Tibial nerve (tissue), 4 donors: ENCODE measurements at places on chromosomes 12 and 14. TPM values are rescaled to one million over a fixed set of nuclear protein-coding genes. Genes with fewer than 3 reads are reported as not detected.

Gene RPS6KL1
- 4.2 TPM for total RNA-seq

GRCh38 chr12:19964549-19964948 lies 403.8 kb upstream of the PDE3A start:
- DNase-seq, result no peak
- H3K4me3 ChIP-seq, result no peak overlapping the region
- H3K36me3 ChIP-seq, result no peaks in the 10 kb centered on the region

Gene SUDS3
- total RNA-seq, result 77.6 TPM

Gene C14orf180
- total RNA-seq, result 8.4 TPM

Gene SMCO3
- 10.5 TPM for total RNA-seq

DNA sequence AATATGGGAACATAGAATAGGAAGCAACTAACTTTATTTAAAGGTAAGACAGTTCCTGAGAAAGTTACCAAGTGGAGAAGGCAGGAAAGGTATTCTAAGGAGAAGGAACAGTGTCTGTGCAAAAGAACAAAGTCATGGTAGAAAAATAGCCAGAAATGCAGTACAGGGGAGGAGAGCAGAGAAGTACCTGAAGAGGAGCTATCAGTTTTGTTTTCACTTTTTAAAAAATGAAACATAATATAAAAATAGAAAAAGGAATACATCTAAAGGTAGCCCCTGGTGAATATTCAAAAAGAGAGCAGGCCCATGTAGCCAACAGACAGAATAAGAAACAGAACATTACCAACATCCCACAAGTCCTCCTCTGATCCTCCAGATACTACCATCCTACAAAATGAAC lies 408.7 kb downstream of the ADAMTS20 start:
- H3K36me3 ChIP-seq, result no peaks in the 10 kb centered on the region
- H3K27me3 ChIP-seq, result no peaks in the 10 kb centered on the region
- DNase-seq, result no peak
- H3K27ac ChIP-seq, result no peak overlapping the region
- no peak overlapping the region for H3K4me3 ChIP-seq
- H3K4me1 ChIP-seq, result no peaks in the 10 kb centered on the region

Gene NFATC4
- total RNA-seq, result 119 TPM

DNA sequence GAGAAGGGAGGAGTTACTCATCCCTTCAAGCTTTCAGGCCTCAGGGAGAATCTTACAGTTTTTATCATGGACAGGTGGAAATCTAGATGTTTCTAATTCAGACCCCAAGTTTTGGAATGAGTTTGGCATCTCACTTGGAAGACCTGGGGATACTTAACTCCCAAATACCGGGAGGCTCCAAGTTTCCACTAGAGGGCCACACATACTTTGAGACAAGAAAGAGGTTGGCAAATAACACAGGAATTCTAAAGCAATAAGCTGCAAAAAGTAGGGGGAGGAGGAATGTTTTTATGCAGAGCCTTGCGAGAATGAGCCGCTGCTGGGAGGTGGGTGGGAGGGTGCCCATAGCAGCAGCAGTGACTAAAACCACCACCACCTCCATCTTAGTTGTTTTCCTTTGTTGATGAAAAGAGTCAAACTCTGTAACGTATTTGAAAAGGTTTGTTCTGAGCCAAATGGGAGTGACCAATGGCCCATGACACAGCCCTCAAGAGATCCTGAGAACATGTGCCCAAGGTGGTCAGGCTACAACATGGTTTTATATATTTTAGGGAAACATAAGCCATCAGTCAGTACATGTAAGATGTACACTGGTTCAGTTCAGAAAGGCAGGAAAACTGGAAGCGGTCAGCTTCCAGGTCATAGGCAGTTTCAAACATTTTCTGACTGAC lies 34.2 kb upstream of the RNASE1 start:
- no peaks in the 10 kb centered on the region for H3K4me1 ChIP-seq
- H3K27me3 ChIP-seq, result no peaks in the 10 kb centered on the region
- no peaks in the 10 kb centered on the region for H3K36me3 ChIP-seq
- no peak for DNase-seq

GRCh38 chr12:27572486-27573255 lies 48.7 kb downstream of the PPFIBP1 start:
- no peaks in the 10 kb centered on the region for H3K36me3 ChIP-seq
- H3K4me3 ChIP-seq, result no peak overlapping the region
- DNase-seq, result no peak
- H3K27me3 ChIP-seq, result no peaks in the 10 kb centered on the region
- peak overlapping the region; percentile 9 for H3K27ac ChIP-seq

Gene KRT75
- not detected for total RNA-seq

- no peak for DNase-seq
- no peak overlapping the region for H3K4me3 ChIP-seq
- no peaks in the 10 kb centered on the region for H3K27me3 ChIP-seq
- H3K4me1 ChIP-seq, result no peaks in the 10 kb centered on the region
- no peaks in the 10 kb centered on the region for H3K36me3 ChIP-seq
Measured at GRCh38 chr12:17640615-17641014, 449.4 kb downstream of the RERGL start.

DNA sequence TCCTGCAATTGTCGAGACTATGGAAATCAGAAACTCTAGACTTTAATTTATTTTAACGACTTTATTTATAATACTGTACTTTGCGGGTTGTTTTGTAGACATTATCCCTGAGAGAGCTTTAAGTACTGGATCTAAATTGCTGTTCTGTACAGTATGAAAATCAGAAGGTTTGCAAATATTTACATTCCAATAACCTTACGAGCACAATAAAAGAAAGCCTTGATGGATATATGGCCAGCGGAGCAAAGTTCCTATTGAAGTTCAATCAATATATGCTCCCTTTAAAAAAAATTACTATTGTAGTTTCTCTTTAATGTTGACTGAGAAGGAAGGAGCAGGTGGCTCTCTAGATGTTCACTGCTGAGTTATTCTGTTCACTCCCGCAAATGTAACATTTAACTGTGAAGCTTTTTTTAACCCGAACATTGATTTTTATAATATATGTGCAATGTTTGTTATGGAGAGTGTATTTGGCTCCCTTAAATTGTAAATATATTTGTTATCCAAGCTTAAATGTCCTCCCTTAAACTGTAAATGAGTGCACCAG lies 235.3 kb downstream of the PLCZ1 start:
- DNase-seq, result no peak
- no peaks in the 10 kb centered on the region for H3K27me3 ChIP-seq
- H3K36me3 ChIP-seq, result no peaks in the 10 kb centered on the region

Gene PCK2
- 35.4 TPM for total RNA-seq

GRCh38 chr14:65849558-65849957 lies 437.0 kb downstream of the FUT8 start:
- no peaks in the 10 kb centered on the region for H3K4me1 ChIP-seq
- H3K27me3 ChIP-seq, result no peaks in the 10 kb centered on the region
- no peak overlapping the region for H3K27ac ChIP-seq

Gene TBX5
- total RNA-seq, result not detected

GRCh38 chr12:39883411-39883810 lies 222.5 kb downstream of the SLC2A13 start:
- DNase-seq, result no peak
- H3K27ac ChIP-seq, result no peak overlapping the region
- H3K27me3 ChIP-seq, result no peaks in the 10 kb centered on the region
- H3K36me3 ChIP-seq, result no peaks in the 10 kb centered on the region
- no peak overlapping the region for H3K4me3 ChIP-seq
- H3K4me1 ChIP-seq, result no peaks in the 10 kb centered on the region

- no peaks in the 10 kb centered on the region for H3K27me3 ChIP-seq
- no peaks in the 10 kb centered on the region for H3K4me1 ChIP-seq
- no peaks in the 10 kb centered on the region for H3K36me3 ChIP-seq
- no peak overlapping the region for H3K4me3 ChIP-seq
Measured at GRCh38 chr12:15868186-15868585, 14.0 kb upstream of the STRAP start.

Gene CLEC4E
- total RNA-seq, result 9.2 TPM

DNA sequence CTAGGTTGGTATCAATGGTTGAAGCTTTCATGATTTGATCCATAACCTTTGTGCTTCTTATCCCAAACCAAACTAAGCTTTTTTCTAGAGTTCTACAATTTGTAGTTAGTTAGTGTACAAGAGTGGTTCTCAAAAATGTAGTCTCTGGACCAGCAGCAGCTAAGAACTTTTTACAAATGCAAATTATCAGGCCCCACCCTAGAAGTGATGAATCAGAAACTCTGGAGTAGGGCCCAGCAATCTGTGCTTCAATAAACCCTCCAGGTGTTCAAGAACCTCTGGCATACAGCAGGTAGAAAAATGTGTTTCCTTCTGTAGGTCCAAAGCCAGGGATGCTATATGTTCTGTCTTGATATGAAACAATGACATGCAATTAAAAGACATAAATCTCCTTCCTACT lies 26.1 kb upstream of the ACTR6 start:
- H3K27me3 ChIP-seq, result no peaks in the 10 kb centered on the region
- H3K4me3 ChIP-seq, result no peak overlapping the region
- H3K27ac ChIP-seq, result no peak overlapping the region
- DNase-seq, result no peak
- H3K36me3 ChIP-seq, result no peaks in the 10 kb centered on the region
- no peaks in the 10 kb centered on the region for H3K4me1 ChIP-seq

DNA sequence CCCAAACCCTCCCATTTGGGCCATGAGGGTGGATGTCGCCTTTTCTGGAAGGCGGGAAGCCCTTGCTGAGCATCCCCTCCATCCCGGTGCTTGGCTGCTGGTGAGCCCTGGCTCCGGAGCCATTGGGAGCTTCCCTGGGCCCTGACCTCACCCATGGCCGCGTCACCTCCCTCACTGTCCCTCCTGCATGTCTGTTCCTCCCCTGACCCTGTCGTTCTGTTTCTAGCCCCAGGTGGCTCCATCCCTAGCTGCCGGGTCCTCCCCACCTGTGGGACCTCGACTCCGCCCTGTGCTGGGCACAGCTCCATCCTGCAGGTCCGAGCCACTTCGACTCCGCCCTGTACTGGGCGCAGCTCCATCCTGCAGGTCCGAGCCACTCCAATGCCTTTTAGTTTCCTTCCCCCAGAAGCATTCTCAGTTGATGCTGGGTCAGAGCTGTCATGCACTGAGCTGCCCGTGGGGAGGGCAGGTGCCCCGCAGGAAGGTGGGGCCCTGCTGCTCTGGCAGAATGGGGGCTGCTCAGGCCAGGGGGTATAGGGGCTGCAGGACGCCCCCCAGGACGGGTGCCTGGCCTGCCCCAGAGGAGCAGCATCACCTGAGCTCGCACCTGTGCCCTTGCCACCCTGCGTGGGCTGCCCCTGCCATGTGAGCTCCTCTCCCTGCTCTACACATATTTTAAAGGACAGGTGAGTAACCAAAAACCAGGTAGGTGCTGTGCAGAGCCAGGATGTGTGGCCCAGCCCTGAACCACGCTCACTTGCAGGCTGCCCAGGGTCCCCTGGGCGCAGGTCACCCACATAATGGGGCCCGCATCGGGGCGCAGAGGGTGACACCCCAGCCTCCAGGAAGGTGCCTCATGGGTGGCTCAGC lies 19.0 kb downstream of the NOC4L start:
- no peaks in the 10 kb centered on the region for H3K27me3 ChIP-seq
- no peak for DNase-seq
- H3K4me3 ChIP-seq, result no peak overlapping the region

DNA sequence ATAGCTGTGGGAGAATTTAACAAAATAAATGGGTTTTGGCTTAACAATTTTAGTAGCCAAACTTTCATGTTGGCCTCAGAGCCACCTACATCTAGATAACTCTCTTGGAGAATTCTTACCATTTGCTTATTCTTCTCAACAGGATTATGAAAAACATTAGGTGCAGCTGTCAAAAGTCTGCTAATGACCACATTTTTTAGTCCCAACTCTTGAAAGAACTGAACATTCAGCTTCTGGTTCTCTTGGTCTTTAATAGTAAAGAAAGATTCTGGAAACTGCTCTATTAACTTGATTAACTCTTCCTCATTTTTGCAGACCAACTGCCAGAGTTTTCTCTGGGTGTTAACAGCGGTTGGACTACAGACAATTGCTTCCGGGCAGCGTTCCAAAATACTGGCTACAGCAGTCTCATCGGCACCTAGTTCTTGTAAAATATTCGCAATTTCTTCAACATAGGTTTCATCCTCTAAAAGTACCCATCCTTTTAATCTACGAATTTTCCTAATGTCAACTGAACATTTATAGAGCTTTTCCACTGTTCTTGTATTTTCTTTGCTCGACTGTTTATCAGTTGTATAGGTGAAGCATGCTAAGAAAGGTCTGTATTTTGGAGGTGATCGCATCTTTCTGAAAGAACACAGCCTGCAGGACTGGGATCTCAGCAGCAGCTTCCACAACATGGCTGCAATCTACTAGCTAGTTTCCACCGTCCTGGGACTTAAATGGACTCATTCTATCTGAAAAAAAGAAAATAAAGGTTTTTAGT lies 8.7 kb downstream of the MTERF2 start:
- no peaks in the 10 kb centered on the region for H3K27me3 ChIP-seq
- H3K4me1 ChIP-seq, result no peaks in the 10 kb centered on the region
- no peak overlapping the region for H3K4me3 ChIP-seq
- H3K27ac ChIP-seq, result no peak overlapping the region
- H3K36me3 ChIP-seq, result no peaks in the 10 kb centered on the region

- no peaks in the 10 kb centered on the region for H3K27me3 ChIP-seq
- H3K4me1 ChIP-seq, result peaks cover 38% of the 10 kb centered on the region
- H3K4me3 ChIP-seq, result no peak overlapping the region
- DNase-seq, result no peak
- H3K36me3 ChIP-seq, result no peaks in the 10 kb centered on the region
- H3K27ac ChIP-seq, result peak overlapping the region; percentile 37
Measured at GRCh38 chr12:54373649-54374561, 9.6 kb upstream of the GPR84 start.

Gene PAPLN
- 231 TPM for total RNA-seq

- H3K4me1 ChIP-seq, result no peaks in the 10 kb centered on the region
- H3K27me3 ChIP-seq, result no peaks in the 10 kb centered on the region
- no peak for DNase-seq
- H3K4me3 ChIP-seq, result no peak overlapping the region
- H3K27ac ChIP-seq, result no peak overlapping the region
- H3K36me3 ChIP-seq, result no peaks in the 10 kb centered on the region
Measured at GRCh38 chr12:54527631-54527929, 21.8 kb upstream of the PDE1B start.

Gene CCDC175
- not detected for total RNA-seq

Gene IFI27L2
- 76.8 TPM for total RNA-seq

DNA sequence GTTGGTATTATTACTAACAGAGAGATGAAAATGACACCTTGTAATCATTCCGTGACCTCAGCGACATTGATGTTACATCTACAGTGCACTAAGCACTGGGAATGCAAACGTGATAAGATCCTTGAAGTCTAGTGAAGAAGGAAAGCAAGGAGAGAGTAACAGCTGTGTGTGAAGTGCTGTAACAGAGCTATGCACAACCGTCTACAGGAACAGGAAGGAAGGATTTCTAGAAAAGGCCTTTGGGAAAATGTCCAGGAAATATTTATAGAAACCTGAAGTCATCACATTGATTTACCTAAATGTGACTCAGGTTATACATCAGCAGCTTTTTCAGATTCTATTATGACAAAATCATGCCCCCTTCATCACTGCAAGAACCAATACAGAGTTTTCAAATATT lies 304.2 kb upstream of the AMIGO2 start:
- H3K4me3 ChIP-seq, result no peak overlapping the region
- no peak overlapping the region for H3K27ac ChIP-seq
- H3K36me3 ChIP-seq, result no peaks in the 10 kb centered on the region
- H3K4me1 ChIP-seq, result no peaks in the 10 kb centered on the region
- no peak for DNase-seq
